Central memory CD4-positive, alpha-beta T cell (primary cell): ENCODE measurements at places on chromosomes 1 and 21.

GRCh38 chr1:77060000-77060399 lies 159.2 kb downstream of the PIGK start:
- DNase-seq: no peak

DNA sequence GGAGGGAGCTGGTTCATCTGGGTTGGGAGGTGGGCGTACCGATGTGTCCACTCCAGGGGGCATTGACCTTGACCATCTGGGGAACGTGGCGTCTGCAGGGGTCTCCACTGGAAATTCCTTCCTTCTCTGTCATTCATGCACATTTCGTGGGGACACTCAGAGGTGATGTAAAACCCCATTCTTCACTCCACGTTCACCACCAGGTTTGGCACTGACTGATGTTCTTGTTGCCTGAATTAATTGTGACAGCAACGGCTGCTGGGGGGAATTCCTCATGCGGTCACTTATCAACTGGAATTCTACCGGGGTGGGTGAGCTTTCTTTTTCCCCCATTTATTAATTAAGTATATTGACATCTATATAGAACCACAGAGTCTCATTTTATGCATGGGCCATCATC lies 18.1 kb upstream of the POFUT2 start:
- DNase-seq: no peak

- DNase-seq: no peak
These were observed 2.4 kb upstream of the FCRL4 start for GRCh38 chr1:157600236-157600635.

- no peak for DNase-seq
These were observed 80.1 kb downstream of the TTLL7 start for GRCh38 chr1:83918688-83919285.

- no peak for DNase-seq
These were observed 429.3 kb upstream of the RUNX1 start for GRCh38 chr21:35478161-35479064.

DNA sequence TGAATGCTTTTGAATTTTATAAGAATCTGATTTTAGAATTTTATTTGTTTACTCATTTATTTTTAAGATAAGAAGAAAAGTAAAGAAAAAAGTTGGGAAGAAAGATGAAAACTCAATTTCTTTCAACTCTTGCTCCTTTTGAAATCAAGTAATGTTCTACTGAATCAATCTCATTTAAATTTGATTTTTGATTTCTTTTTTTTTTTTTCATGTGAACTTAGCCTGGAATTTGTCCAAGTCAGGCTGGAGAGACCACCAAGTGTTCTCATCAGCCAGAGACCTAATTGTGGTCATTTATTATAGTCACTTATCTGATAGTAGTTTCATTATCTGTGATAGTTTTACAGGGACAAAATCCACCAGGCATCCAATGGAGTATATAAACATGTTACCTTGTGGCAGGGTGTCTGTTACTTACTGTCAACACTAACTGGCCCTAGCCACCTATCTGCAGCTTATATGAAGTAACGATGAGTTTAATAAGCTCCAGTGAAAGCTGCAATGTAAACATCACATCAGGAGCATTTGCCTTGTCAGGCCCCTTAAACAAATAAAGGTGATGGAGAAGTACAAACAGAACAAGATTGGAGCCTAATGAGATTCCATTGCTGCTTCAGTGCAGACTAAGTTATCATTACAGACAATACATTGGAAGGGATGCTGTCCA lies 39.2 kb downstream of the HLX start:
- DNase-seq: no peak

DNA sequence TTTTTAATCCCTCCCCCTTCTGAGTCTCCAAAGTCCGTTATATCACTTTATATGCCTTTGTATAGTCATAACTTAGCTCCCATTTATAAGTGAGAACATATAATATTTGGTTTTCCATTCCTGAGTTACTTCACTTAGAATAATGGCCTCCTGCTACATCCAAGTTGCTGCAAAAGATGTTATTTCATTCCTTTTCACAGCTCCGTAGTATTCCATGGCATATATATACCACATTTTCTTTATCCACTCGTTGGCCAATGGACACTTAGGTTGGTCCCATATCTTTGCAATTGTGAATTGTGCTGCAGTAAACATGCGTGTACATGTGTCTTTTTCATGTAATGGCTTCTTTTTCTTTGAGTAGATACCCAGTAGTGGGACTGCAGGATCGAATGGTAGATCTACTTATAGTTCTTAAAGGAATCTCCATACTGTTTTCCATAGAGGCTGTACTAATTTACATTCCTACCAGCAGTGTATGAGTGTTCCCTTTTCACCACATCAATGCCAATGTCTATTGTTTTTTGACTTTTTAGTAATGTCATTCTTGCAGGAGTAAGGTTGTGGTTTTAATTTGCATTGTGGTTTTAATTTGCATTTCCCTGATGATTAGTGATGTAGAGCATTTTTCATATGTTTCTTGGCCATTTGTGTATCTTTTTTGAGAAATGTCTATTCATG lies 12.3 kb downstream of the MAN1C1 start:
- DNase-seq: peak; percentile 38

- no peak for DNase-seq
These were observed 40.4 kb downstream of the LIN9 start for GRCh38 chr1:226268421-226269124.

- no peak for DNase-seq
These were observed 5.9 kb downstream of the ARHGEF10L start for GRCh38 chr1:17545356-17545755.

GRCh38 chr1:187460093-187460492 lies 631.3 kb downstream of the PLA2G4A start:
- DNase-seq: no peak
